Activated naive CD4-positive, alpha-beta T cell treated with anti-CD3 and anti-CD28 coated beads, Interleukin-2, amount 10 ng/mL, durations not matched to agents 7 days and 5 days (primary cell): ENCODE measurements at places on chromosomes 4 and X.
A peak's percentile ranks its signal among the peaks of the same experiment; 100 is the strongest.

GRCh38 chr4:156195914-156196313 is 242.2 kb upstream of the CTSO start:
- H3K4me1 ChIP-seq, result no peaks in the 10 kb centered on the region
- H3K4me3 ChIP-seq, result no peak overlapping the region

- DNase-seq, result no peak
- no peaks in the 10 kb centered on the region for H3K36me3 ChIP-seq
- H3K4me1 ChIP-seq, result no peaks in the 10 kb centered on the region
Measured at GRCh38 chr4:129822701-129823100, 726.7 kb downstream of the C4orf33 start.

- H3K27me3 ChIP-seq, result no peaks in the 10 kb centered on the region
- peaks cover 22% of the 10 kb centered on the region for H3K36me3 ChIP-seq
- no peak for DNase-seq
Measured at GRCh38 chrX:123601437-123601836, 131.4 kb downstream of the THOC2 start.

- no peaks in the 10 kb centered on the region for H3K36me3 ChIP-seq
- H3K4me1 ChIP-seq, result peaks cover 8% of the 10 kb centered on the region
- no peak overlapping the region for H3K4me3 ChIP-seq
- peaks cover 17% of the 10 kb centered on the region for H3K27me3 ChIP-seq
Measured at GRCh38 chrX:1075741-1076140, 136.7 kb downstream of the CRLF2 start.

- no peak overlapping the region for H3K27ac ChIP-seq
- H3K4me3 ChIP-seq, result no peak overlapping the region
- H3K4me1 ChIP-seq, result no peaks in the 10 kb centered on the region
- H3K27me3 ChIP-seq, result peaks cover 9% of the 10 kb centered on the region
- DNase-seq, result no peak
Measured at GRCh38 chrX:77493677-77494553, 46.7 kb downstream of the FGF16 start.

DNA sequence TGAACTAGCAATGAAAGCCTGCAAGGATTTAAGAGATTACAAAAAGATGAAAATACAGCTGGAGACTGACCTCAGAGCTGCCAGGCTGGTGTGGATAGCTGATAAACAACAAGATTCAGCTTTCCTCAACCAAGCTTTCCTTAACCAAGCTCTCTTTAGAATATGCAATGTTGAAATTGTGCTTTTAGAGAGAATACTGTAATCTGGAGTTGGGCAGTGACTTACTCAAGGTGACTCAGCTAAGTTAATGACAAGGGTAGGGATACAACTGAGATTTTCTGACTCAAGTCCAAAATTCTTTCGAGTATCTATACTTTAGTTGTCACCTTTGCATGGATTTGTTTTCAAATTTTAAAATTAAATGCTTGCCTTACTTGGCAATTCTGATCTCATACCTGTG is 98.0 kb downstream of the AMMECR1 start:
- H3K27me3 ChIP-seq, result no peaks in the 10 kb centered on the region
- no peak overlapping the region for H3K27ac ChIP-seq
- no peak for DNase-seq
- H3K4me3 ChIP-seq, result no peak overlapping the region

GRCh38 chr4:150070464-150071170 is 7.6 kb upstream of the DCLK2 start:
- peaks cover 5% of the 10 kb centered on the region for H3K27me3 ChIP-seq
- H3K27ac ChIP-seq, result no peak overlapping the region
- H3K4me3 ChIP-seq, result no peak overlapping the region

DNA sequence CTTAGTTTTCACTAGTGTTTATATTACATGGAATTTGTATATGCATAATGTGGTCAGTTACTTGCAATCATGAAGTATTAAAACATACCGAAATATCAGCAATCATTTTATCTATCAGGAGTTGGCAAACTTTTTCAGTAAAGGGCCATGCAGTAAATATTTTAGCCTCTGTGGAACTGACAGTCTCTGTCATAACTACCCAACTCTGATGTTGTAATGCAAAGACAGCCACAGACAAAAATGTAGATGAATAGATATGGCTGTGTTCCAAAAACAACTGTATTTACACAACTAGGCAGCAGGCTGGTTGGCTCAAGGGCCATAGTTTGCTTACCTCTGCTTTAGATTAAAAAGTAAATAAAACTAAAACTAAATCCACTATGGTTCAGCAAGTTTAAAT is 200.2 kb downstream of the HS3ST1 start:
- no peaks in the 10 kb centered on the region for H3K27me3 ChIP-seq
- H3K4me3 ChIP-seq, result no peak overlapping the region
- H3K36me3 ChIP-seq, result no peaks in the 10 kb centered on the region
- no peak overlapping the region for H3K27ac ChIP-seq

- no peaks in the 10 kb centered on the region for H3K36me3 ChIP-seq
- H3K4me3 ChIP-seq, result no peak overlapping the region
- H3K27ac ChIP-seq, result no peak overlapping the region
- no peaks in the 10 kb centered on the region for H3K27me3 ChIP-seq
Measured at GRCh38 chr4:188332265-188332664, 193.0 kb downstream of the TRIML1 start.

DNA sequence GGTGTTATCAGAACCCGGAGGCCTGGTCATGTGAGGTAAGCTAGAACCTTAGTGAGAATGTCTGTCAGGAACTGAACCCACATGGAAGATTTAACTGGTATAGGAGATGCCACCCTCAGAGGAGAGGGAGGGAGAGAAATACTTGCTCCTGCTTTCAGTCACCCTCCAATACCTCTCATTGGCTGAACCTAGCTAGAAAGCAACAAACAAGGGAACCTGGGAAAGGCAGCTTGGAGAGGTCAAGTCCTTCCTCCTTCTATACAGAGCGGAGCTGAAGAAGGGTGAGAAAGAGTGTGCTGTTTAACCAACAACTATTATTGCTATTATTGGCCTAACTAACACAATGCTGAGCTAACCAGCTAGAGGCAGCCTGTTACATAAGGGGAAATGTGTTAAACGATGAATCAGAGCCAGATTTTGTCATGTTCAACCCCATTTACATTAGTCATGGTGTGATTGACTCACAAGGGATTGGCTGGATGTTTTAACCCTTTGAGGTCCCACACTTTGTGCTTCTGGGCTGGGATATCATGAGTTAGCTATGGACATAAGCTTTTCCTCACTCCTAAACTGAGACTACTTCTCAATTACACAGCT is 96.5 kb upstream of the ESX1 start:
- H3K36me3 ChIP-seq, result no peaks in the 10 kb centered on the region
- no peak for DNase-seq
- H3K27ac ChIP-seq, result no peak overlapping the region
- no peaks in the 10 kb centered on the region for H3K4me1 ChIP-seq
- no peaks in the 10 kb centered on the region for H3K27me3 ChIP-seq

GRCh38 chrX:32894679-32895078 is 316.7 kb downstream of the DMD start:
- H3K4me1 ChIP-seq, result no peaks in the 10 kb centered on the region
- no peak overlapping the region for H3K4me3 ChIP-seq

DNA sequence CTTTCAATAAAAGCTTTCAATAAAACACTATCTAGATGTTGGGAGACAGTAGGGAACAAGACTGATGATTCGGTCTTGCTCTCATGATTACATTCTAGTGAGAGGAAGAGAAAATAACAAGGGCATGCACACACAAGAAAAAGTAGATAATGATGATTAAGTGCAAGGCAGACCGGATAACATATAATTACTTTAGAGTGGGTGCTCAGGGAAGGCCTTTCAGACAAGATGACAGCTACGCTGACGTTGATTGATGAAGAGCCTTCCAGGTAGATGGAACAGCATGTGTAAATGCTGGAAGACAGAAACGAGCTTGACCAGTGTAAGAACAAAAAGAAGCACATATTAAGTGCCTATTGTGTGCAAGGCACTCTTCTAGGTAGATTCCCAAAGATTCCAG is 43.4 kb downstream of the TXK start:
- H3K4me1 ChIP-seq, result no peaks in the 10 kb centered on the region
- no peak for DNase-seq
- no peak overlapping the region for H3K27ac ChIP-seq

GRCh38 chrX:1554469-1555210 is 17.7 kb upstream of the P2RY8 start:
- H3K4me1 ChIP-seq, result peaks cover 69% of the 10 kb centered on the region
- H3K27ac ChIP-seq, result peak overlapping the region; percentile 96
- peaks cover 29% of the 10 kb centered on the region for H3K36me3 ChIP-seq
- H3K4me3 ChIP-seq, result peak overlapping the region; percentile 41

DNA sequence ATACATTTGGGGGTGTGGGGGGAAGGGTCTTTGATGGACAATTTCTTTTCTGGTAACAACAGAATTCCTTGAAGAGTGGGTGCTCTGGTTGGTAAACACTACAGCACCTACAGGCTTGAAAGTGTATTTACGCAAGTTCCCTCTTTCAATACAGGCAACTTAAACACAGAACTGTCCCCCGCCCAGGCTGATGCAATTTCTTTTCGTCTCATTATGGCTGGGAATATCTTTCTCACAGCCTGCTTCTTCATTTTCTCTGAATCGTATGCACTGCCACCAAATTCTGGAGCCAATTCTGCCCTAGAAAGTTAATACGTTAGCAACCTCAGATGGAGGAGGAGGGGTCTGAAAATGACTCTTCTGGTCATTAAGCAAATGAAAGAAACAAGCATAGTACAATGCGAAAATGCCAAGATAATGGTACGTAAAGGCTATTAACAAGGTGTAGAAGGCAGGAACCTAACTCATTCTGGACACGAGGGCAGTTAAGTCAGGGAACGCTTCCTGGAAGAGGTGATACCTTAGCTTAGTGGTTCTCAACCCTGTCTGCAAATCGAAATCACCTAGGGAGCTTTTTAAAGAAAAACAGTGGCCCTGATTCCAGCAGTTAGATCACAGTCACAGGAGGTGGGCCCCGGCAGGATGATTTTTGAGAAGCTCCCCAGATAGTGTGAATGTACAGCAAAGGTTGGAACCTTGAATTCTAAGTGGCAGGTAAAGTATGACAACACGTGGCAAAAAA is 1.0 kb downstream of the AGA start:
- H3K4me1 ChIP-seq, result peaks cover 42% of the 10 kb centered on the region
- no peaks in the 10 kb centered on the region for H3K27me3 ChIP-seq

DNA sequence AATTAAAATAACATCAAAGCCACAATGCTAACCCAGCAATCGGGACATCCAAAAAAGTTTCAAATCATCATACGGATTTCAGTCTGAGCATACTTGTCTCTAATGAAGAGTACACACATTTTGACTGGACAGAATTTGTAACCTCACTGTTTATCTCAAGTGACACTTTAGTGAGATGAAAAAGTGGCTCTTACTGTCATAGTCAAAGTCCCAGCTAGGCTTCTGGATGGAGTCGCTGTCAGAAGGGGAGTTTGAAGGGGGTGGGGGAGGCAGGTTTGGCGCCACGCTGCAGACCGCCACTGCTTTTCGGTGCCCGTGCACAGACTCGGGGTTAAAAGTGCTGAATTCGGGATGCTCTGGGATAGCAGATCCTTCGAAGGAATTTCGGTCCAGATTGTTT is 41.0 kb upstream of the MTNR1A start:
- DNase-seq, result no peak
- H3K36me3 ChIP-seq, result no peaks in the 10 kb centered on the region
- H3K27me3 ChIP-seq, result no peaks in the 10 kb centered on the region
- H3K27ac ChIP-seq, result no peak overlapping the region
- H3K4me3 ChIP-seq, result no peak overlapping the region

DNA sequence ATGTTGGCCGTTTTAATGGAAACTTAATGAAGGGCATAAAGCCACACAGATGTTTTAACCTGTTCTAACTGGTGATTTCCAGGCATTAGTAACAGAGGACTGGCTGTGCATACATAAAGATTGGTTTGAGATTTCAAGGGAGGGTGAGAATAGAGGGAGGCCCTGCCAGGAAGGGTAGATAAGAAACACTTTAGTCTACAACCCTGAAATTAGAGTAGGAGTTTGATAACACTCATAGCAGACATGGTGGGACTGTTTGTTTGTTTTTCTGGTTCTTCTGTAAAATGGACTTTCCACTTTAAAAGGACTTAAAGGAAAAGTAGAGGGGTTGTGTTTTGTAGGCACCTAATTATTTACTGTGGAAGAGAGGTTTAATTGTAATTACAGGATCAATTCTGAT is 16.2 kb downstream of the SLC4A4 start:
- DNase-seq, result no peak
- no peaks in the 10 kb centered on the region for H3K36me3 ChIP-seq
- H3K27ac ChIP-seq, result no peak overlapping the region

DNA sequence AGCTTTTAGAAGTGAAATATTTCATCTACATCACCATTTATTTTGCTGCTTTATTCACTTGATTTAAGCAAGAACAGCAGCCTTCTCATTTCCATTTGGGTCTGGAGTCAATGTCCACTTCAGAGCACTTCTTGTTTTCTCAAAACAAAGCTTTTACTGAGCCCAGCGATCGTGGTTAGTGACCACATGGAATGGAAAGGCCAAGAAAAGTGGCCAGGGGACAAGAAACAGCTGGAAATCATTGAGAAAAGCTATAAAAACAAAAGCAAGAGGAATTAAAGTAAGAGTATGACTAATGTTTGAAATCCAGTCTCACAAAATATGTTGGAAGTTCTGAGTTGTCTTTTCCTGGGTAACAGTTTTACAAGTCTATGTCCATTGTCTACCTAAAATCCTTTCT is 328.4 kb upstream of the INTU start:
- H3K27me3 ChIP-seq, result no peaks in the 10 kb centered on the region
- no peak for DNase-seq
- H3K27ac ChIP-seq, result no peak overlapping the region
- no peak overlapping the region for H3K4me3 ChIP-seq
- no peaks in the 10 kb centered on the region for H3K36me3 ChIP-seq

DNA sequence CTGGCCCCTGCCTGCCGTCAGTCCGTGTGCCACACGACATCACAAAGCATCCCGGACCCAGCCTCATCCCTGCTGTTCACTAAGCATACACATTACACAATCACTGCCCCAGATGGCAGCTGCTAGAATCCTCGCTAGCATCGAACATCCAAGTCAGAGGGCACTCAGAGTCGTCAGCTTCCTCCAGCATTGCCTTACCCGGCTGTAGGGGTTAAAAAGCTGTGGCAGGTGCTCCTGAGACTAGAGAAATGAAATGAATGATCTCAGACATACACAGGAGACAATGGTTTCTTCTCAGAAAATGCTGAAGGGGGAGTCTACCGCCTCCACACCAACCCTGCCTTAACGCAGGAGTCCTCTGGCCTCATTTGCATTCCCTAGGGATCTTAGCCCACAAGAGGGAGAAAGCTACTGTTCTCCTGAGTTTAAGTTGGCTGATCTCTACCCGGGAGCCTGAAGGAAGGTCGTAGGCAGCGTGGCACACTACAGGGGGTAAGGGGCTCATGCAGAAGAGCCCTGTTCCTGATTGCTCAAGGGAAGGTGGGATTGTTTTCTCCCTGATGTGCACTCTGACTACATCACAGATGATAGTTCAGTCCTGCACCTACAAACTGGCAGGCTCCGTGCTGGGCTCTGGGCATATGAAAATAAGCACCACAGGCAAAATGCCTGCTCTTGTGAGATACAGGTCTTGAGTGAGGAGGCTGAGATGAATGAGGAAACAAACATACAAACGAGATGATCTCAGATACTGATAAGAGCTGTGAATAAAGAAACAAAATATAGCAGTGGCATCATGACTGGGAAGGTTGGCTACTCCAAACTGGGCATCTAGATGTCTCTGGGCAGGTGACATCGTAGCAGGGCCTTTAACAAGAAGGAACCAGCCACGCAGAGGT is 2.6 kb upstream of the KIAA0232 start:
- DNase-seq, result no peak
- H3K4me3 ChIP-seq, result peak overlapping the region; percentile 65
- peaks cover 62% of the 10 kb centered on the region for H3K4me1 ChIP-seq
